ENCODE measurements at places on chromosomes 1 and 21. TPM values are rescaled to one million over a fixed set of nuclear protein-coding genes. Genes with fewer than 3 reads are reported as not detected.
A peak's percentile ranks its signal among the peaks of the same experiment; 100 is the strongest.

The CFAP45 gene
- not detected for total RNA-seq

GRCh38 chr21:44485254-44485793 lies 30.0 kb downstream of the LRRC3 start:
- DNase-seq = no peak

- DNase-seq = no peak
Observed at GRCh38 chr1:71509051-71509595, 428.3 kb upstream of the ZRANB2 start.

DNA sequence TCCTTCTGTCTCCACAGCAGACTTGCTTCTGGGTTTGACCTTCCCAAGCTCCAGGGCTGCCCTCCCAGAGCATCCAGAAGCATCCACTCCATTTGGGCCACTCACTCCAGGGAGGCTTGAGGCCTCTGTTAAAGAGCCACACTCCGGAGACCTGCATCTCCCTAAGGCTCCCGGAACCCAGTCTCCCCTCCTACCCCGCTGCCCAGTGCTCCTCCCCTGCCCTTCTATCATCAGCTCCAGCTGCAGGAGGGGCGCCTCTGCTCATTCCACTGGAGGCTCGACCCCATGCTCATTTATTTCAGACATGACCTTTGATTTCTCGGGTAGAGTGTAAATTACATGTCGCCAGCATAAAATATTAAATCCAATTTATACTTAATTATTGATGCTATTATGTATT lies 142.5 kb downstream of the SYF2 start:
- DNase-seq = no peak

GRCh38 chr1:1021010-1021919 lies 1.3 kb downstream of the AGRN start:
- DNase-seq = peak; percentile 86

- DNase-seq = peak; percentile 54
Observed at GRCh38 chr1:18901952-18902522, 318 bp downstream of the ALDH4A1 start.

Data from myocyte (in vitro differentiated cells).